CD8-positive, alpha-beta memory T cell (primary cell): ENCODE measurements at places on chromosomes 5 and 9. TPM values are rescaled to one million over a fixed set of nuclear protein-coding genes. Genes with fewer than 3 reads are reported as not detected.

GRCh38 chr9:1025131-1025530 lies 25.0 kb upstream of the DMRT2 start:
- no peaks in the 10 kb centered on the region for H3K4me1 ChIP-seq
- DNase-seq: no peak
- no peaks in the 10 kb centered on the region for H3K27me3 ChIP-seq
- H3K27ac ChIP-seq: no peak overlapping the region
- H3K36me3 ChIP-seq: no peaks in the 10 kb centered on the region

GRCh38 chr9:31783491-31783890 lies 601.0 kb upstream of the ACO1 start:
- H3K4me1 ChIP-seq: no peaks in the 10 kb centered on the region
- no peak overlapping the region for H3K27ac ChIP-seq

GRCh38 chr5:29897916-29898315 lies 1295.6 kb upstream of the CDH6 start:
- H3K4me3 ChIP-seq: no peak overlapping the region
- no peak overlapping the region for H3K27ac ChIP-seq
- no peak for DNase-seq
- no peaks in the 10 kb centered on the region for H3K27me3 ChIP-seq

GRCh38 chr5:22835686-22836085 lies 17.5 kb downstream of the CDH12 start:
- H3K36me3 ChIP-seq: no peaks in the 10 kb centered on the region
- no peaks in the 10 kb centered on the region for H3K4me1 ChIP-seq
- no peak overlapping the region for H3K4me3 ChIP-seq
- DNase-seq: no peak
- no peaks in the 10 kb centered on the region for H3K27me3 ChIP-seq

DNA sequence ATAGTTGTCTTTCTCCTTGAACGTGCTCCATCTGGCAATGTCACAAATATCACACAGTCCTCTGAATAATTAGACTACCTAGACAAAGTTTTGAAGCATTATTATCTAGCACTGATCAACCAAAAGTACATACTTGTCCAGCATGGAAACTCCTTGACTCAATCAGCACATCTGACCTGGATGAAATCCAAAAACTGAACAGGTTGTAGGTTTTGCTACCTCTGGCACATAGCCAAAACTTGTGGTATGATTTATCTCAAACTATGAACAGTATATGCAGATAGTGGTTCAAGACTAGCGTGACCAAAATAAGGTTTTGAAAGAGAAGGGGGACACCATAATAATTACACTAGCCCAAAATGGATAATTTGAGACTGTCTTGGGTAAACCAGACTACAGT lies 158.1 kb downstream of the ARRDC3 start:
- H3K36me3 ChIP-seq: no peaks in the 10 kb centered on the region
- no peak for DNase-seq
- H3K27ac ChIP-seq: no peak overlapping the region
- H3K4me1 ChIP-seq: no peaks in the 10 kb centered on the region

DNA sequence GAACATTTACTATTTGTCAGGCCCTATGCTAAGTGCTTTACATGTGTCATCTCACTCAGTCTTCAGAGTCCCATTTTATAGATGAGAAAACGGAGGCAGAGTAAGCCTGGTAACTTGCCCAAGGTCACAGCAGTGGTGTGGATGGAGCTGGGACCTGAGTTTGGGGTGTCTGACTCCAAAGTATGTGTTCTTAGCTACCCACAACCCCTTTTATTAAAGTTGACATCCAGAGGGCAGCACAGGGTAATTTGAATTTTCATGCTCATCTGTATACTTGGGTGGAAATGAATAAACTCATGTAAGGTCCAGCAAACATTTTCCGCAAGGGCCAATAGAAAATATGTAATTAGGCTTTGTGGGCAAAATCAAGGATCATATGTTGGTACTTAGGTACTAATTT lies 93.4 kb upstream of the SLC25A48 start:
- no peak for DNase-seq
- H3K4me3 ChIP-seq: no peak overlapping the region
- H3K36me3 ChIP-seq: no peaks in the 10 kb centered on the region
- no peak overlapping the region for H3K27ac ChIP-seq
- H3K27me3 ChIP-seq: no peaks in the 10 kb centered on the region

- peaks cover 23% of the 10 kb centered on the region for H3K4me1 ChIP-seq
- DNase-seq: no peak
- H3K27ac ChIP-seq: peak overlapping the region; percentile 73
- H3K4me3 ChIP-seq: peak overlapping the region; percentile 92
These were observed 788 bp downstream of the ZNF346 start for GRCh38 chr5:177023303-177023664.

DNA sequence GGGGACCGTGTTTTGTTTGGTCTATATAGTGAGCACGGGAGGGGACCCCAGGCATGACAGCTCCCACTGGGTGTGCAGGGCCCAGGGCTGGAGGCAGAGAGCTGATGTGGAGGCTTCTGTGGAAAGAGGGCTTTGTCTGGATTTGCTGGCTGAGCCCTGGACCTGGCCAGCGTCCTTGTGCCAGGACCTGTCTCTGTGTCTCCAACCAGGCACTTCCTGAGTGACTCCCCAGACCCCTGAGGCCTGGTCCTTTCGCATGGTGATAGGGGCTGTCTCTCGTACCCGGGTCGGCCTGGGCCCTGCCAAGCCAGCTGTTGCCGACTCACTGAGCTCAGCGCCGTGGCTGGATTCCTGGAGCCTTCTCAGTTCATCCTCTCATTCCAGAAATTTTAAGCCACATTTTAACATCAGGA lies 77.6 kb downstream of the ADAMTS2 start:
- H3K36me3 ChIP-seq: no peaks in the 10 kb centered on the region
- H3K27me3 ChIP-seq: no peaks in the 10 kb centered on the region
- H3K4me3 ChIP-seq: no peak overlapping the region
- DNase-seq: no peak
- H3K27ac ChIP-seq: no peak overlapping the region
- H3K4me1 ChIP-seq: no peaks in the 10 kb centered on the region

GRCh38 chr9:18855656-18856055 lies 177.4 kb downstream of the SAXO1 start:
- no peaks in the 10 kb centered on the region for H3K27me3 ChIP-seq
- no peaks in the 10 kb centered on the region for H3K4me1 ChIP-seq
- no peak for DNase-seq
- H3K27ac ChIP-seq: no peak overlapping the region

The RPL37 gene
- total RNA-seq: 1,731 TPM

The PHYHD1 gene
- total RNA-seq: 0.20 TPM

DNA sequence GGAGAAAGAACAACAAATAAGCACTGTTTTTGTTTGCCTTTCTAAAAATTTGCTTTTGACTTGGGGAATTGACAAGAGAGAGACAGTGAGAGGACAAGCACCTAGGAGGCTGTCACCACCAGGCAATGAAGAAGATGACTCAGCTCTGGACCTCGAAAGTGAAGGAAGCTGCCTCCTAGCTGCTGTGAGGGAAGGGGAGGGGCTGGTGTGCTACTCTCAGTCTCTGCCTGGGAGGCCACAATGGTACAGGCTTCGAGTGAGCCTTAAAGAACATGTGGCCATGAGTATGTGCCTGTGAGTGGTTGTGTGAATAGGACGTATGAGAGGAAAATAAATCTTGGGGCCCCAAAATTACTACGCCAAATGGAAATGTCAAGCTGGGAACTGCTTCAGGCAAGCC lies 7.1 kb upstream of the PLK2 start:
- no peak overlapping the region for H3K27ac ChIP-seq
- no peak for DNase-seq
- H3K27me3 ChIP-seq: no peaks in the 10 kb centered on the region
- H3K4me1 ChIP-seq: no peaks in the 10 kb centered on the region
